ENCODE measurements at places on chromosomes 3 and 15.

GRCh38 chr3:105944276-105944675, 75.5 kb upstream of the CBLB start:
- no peak for DNase-seq

- no peak for DNase-seq
Observed at GRCh38 chr15:69973102-69973714, 124.5 kb downstream of the TLE3 start.

DNA sequence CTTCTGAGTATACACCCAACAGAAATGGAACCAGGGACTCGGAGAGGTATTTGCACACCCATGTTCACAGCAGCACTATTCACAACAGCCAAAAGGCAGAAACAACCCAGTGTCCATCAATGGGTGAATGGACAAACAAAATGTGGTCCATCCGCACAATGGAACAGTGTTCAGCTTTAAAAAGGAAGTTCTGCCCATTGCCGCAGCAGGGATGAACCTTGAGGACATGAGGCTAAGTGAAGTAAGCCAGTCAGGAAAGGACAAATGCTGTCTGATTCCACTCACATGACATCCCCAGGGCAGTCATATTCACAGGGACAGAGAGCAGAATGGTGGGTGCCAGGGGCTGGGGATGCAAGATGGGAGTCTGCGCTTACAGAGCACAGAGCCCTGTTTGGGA, 7.5 kb downstream of the IQSEC1 start:
- DNase-seq = no peak

GRCh38 chr3:27726240-27726639, 4.1 kb upstream of the EOMES start:
- no peak for DNase-seq

- DNase-seq = no peak
Observed at GRCh38 chr3:101938262-101938847, 89.0 kb downstream of the NFKBIZ start.
